ENCODE measurements at places on chromosomes 4 and X.

DNA sequence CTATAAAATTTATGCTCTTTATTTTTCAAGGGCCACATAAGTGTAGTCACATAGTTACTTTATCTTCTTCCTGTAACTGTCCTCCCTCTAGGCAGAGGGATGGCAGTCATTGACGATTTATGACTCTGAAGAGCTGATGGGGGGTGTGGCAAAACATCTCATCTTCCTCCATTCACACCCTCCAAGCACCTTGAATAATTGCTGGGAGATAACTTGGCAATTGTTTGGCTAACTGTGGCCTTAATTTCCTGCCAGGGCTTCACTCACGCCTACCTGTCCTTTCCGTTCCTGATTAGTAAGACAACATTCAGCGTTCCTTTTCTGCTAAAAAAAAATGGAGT lies 329.2 kb downstream of the ARHGAP10 start:
- DNase-seq = no peak

- DNase-seq = no peak
These were observed 20.7 kb upstream of the CTSO start for GRCh38 chr4:155974476-155974749.

DNA sequence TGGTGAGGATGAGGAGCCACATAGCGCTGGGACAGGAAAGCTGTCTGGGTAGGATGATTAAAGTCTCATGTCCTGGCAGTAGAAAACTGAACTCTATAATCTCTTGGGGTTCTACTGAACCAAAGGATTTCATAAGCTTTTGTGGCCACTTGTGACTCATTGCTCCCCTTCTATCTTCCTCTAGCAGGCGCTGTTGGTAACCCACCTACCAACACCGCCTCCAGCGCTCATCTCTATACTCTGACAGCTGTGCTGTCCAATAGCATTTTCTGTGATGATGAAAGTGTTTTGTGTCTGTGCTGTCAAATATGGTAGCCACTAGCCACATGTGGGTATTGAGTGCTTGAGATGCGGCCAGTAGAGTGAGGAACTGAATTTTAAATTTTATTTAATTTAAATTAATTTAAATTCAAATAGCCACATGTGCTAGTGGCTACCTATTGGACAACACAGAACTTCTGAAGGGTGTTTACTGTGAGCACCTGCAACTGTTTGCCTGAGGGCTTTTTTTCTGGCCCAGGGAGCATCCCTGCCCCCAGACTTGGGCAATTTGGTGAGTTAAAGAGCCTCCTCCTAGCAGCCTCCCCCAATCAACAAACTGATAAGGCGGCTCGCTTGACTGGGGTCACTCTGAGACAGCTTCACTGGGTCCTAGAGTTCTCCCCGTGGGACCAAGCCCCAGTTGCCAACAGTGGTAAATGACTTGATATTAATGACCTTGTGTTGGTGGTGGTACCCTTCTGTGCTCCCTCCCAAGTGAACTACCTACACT lies 169.2 kb upstream of the ATP6AP2 start:
- DNase-seq = no peak

DNA sequence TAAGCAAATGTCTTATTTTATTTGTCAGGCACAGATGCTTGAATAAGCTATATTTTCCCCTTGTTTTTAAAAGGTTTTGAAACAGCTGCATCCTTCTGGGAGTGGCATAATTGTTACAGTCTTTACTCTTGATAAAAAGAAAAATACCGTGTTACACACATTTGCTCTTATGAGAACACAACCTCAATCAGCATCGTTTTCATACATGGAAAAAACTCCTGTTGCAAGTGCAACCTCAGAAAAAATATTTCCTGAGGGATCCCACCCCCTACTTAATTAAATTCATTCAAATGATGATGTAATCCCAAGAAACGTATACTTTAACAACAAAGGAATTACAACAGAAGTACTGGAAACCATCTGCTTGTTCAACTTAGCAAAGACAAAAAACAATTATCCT lies 58.6 kb downstream of the SMAD1 start:
- DNase-seq = no peak

- no peak for DNase-seq
These were observed 440.2 kb downstream of the INPP4B start for GRCh38 chr4:142405695-142406498.

DNA sequence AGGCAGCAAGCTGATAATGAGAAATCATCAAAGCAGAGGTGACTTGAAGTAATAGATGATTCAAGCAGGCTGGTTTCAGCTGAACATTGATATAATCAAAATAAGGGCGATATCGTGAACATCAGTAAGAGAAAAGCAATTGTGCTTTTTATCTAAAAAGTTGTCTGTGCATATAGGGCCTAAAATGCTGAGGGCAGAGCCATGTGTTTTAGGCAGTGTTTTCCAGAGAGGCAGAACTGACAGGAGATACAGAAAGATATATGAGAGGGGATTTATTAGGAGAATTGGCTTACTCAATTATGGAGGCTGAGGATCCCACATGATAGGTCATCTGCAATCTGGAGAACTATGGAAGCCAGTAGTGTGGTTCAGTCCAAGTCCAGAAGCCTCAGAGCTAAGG lies 136.5 kb upstream of the NPY2R start:
- no peak for DNase-seq

GRCh38 chr4:76058888-76059426 lies 15.6 kb upstream of the ART3 start:
- no peak for DNase-seq

DNA sequence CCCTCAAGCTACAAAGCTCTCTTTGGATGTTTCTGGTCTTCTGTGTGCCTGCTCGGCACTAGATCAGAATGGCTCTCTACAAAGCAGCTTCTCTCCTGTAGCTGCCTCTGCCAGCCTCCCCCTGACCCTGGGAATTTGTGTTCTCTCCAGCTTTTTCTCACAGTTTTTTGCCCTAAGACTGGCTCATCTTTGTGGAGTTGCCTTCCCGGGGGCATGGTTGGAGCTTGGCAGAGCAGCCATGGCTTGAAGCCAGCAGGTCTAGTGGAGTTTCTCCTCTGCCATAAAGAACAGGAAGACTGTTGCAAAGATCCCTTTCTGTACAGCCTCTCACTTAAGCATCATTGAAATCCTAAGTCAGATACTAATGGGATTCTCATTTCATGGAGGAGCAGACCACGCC lies 163.3 kb upstream of the MAMLD1 start:
- DNase-seq = no peak

- no peak for DNase-seq
These were observed 125.1 kb downstream of the FGF16 start for GRCh38 chrX:77572322-77572721.

DNA sequence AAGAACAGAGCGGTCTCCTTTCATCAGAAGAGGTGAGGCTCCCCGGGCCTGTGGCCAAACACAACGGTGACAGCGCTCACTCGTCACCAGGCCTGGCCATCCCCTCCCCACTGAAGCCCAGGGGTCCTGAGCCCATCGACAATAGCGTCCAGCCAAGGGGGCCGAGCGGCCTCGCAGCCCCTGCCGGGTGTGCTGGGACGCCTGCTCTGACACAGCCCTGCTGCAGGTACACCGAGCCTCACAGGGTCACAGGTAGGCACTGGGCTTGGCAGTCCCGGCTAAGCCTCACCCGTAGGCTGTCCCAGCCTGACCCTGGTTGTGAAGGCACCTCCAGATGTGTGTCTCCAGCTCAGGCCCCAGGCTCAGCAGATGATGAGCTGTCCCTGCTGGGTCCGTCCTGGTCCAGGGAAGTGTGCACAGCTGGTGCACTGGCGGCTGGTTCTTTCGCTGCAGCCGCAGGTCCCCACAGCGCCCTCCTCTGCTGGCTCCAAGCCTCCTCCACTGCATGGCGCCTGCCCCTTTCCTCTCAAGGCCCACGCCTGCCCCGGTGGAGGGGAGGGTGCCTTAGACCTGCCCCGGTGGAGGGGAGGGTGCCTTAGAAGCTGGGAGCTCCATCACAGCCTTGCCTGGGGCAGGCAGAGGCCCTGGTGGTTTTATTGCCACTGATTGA lies 21.5 kb downstream of the UVSSA start:
- DNase-seq = no peak

DNA sequence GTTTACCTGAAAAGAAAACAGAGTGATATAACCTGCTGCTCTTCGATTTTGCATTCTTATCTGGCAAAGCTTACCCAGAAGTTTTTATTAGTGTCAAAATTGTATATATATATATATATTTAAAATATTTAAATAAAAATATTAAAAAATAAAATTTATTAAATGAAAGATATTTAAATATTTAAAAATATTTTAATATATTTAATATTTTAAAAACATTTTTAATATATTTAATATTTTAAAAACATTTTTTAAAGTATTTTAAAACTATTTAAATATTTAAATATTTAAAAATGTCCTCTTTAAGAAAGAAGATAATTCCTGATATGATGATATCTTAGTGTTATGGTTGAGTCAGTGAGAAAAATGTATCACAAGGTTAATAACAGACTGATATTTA lies 317.2 kb downstream of the EPHA5 start:
- no peak for DNase-seq

GRCh38 chrX:47296766-47297365 lies 64.1 kb downstream of the USP11 start:
- DNase-seq = no peak

DNA sequence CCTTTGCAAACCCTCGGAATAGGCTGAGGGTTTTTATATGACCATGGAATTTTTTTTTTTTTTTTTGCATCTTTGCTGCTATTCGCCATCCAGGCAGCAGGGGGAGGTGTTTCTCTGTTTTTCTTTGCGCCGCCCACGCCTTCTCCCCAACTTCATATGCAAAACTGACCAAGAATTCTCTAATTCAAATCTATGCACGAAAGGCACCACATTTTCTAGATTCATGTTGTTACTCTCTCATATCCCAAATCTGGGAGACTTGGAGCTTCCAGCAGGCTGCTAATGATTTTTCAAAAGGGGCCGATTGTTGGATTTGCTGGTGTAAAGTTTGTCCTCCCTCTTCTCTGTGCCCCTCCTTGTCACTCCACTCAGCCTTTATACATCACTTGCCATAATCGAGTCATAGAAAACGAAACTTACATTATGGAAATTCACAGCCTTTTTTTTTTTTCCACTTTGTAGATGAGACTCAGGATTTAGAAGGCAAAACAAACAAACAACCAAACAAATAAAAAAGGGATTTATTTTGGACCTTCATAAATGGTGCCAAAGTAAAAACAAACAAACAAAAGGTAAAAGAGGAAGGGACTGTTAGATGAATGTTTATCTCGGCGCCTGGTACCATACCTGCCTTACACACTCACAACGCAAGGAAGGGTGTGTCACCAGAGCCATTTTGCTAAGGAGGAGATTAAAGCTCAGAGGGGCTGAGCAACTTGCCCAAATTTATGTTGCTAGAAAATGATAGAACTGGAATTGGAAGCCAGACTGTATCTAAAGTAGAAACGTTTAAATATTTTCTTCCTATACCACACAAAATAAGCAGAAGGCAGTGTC lies 29.3 kb upstream of the BOD1L1 start:
- peak; percentile 58 for DNase-seq

DNA sequence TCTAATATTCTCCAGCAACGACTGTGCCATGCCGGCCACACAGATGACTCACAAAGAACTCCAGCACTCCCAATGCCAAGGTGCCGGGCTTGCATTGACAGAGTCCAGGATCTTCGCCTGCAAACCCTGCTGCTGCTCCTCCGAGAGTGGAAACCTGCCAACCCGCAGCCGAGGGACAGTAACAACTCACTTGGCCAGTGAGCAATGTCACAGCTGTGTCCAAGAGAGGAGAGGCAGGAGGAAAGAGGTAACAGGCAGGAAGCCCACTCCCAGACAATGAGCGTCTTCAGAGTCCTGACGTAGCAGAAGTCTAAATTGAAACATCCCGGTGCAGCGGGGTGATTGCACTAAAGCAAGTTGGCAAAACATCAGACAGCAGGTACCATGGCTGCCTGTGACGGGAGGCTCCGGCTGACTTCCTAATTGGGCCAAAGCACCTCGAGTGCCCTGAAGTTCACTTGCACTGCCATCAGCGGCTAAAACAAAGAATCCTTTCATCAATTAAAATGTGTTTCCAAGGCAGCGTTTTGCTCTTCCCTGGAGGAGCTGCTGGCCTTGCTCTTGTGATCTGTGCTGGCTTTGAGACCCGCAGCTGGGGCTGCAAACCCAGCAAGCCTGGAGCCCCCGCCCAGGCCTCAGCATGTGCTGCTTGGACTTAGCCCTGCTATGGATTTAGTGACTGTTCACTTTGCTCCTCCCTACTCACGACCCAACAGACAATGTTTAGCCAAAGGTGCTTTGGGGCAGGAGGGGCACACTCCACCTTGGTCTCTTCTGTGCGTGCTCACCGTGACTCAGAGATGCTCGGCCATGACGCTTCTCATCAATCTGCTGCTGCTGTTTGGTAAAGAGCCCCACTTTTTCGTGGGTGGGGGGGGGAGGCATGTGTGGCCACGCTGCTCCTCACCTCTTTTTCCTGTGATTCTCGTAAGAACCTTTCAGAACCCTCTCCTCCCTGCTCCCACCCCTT lies 36.5 kb downstream of the DCTD start:
- DNase-seq = no peak

DNA sequence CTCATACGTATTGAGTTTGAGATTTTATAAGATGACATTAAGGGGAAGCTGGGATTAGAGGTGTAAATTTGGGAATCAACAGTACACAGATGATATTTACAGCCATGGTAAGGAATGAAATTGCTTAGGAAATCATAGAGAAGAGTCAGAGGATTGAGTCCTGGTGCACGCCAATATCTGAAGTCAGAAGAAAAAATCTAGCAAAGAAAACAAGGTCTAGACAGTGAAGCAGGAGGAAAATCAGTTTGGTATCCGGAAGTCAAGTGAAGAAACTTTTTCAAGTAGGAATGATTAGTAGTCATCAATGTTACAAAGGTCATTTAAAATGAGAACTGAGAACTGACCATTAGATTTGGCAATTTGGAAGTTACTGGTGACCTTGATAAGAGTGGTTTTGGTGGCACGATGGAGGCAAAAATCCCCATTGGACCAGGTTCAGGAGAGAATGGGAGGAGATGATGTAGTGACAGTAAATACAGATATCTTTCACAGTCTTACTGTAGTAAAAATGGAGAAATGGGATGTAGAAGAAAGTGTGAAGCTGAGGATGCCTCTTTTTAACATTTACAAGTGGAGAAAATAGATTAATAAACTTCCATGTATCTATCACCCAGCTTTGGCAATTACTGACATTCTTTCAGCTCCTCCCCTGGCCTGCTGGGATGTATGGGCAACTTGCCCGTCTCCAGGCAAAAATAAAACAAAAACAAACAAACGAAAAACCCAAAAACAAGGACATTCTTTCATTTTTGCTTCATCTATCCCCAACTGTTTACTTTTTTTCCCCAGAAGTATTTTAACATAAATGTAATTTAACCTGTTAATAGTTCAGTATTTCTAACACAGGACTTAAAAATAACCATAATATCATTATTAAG lies 11.4 kb upstream of the GPR34 start:
- no peak for DNase-seq

DNA sequence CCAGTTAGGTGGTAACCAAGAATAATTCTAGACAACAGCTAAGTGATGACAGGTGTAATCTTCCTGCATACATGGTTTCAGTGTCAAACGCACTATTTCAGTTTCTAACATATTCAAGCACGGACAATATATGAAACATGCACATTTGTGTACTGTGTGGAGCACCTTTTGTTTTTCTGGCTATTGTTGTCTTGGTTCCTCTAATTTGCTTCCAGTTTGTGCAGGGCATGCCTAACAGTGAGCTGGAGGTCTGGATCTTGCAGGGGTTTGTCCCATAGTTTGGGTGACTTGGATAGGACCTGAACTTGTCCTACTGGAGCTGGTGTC lies 70.5 kb upstream of the TBC1D9 start:
- no peak for DNase-seq

GRCh38 chr4:54227256-54228055 lies 1.6 kb upstream of the PDGFRA start:
- no peak for DNase-seq

GRCh38 chr4:128983771-128984485 lies 109.4 kb downstream of the SCLT1 start:
- DNase-seq = no peak

All from germinal center (tissue), 1 donor.